Activated CD8-positive, alpha-beta memory T cell treated with anti-CD3 and anti-CD28 coated beads, Interleukin-2, amount 50 U/mL, for 48 hours (primary cell): ENCODE measurements at places on chromosomes 6 and 20.

- DNase-seq, result peak; percentile 80
Measured at GRCh38 chr20:36645998-36646397, at the start of gene SLA2. TSS of gene SLA2 (minus strand) at chr20:36646196. CDS start at chr20:36641335, 4,861 bp downstream.

- no peak for DNase-seq
Measured at GRCh38 chr6:116330511-116330910, 40.2 kb upstream of the DSE start.

- DNase-seq, result no peak
Measured at GRCh38 chr6:22546236-22546635, 23.1 kb upstream of the HDGFL1 start.

GRCh38 chr6:127952831-127953230 is 52.0 kb upstream of the THEMIS start:
- DNase-seq, result no peak

- DNase-seq, result no peak
Measured at GRCh38 chr6:156868385-156868784, 91.2 kb downstream of the ARID1B start.

GRCh38 chr6:108115598-108116058 is 41.1 kb upstream of the OSTM1 start:
- peak; percentile 62 for DNase-seq

DNA sequence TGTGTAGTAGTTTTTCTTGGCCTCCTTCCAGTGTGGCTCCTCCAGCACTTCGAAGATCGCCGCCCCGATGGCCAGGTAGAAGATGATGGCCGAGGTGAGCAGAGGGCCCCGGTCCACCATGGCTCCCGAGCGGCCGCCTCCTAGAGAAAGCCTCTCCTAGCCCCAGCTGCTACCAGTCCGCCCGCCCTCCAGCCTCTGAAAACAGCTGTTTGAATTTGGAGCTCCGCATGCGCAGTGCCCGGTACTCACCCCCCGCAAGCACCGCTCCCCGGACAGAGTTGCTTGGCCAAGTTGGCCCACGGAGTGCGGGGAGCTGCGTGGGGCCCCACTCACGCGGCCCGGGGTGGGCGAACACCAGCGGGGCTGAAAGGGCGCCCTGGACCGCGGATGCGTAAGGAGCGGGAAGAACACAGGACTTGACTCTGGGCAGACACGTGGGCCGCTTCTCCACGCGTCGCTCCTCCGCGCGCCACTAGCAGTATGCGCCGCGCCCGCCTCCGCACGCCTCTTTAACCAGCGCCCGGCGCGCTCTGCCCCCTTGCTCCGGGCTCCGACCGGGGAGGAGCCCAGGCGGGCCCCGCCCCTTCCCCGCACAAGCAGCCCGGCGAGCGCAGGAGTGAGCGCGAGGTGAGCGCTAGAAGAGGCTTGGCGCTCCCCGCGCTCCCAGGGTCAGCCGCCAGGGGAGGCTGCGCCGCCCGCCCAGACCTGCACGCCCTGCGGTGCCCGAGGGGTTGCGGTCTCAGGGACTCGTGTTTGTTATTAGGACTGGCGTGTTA is at the start of gene KCNK5:
Gene KCNK5 (minus strand): TSS at position 484 of the 776 bp plus-strand sequence. CDS start 364 bp downstream, at position 120.
- peak; percentile 92 for DNase-seq

GRCh38 chr20:51318058-51318949 is 224.2 kb downstream of the NFATC2 start:
- DNase-seq, result peak; percentile 91

DNA sequence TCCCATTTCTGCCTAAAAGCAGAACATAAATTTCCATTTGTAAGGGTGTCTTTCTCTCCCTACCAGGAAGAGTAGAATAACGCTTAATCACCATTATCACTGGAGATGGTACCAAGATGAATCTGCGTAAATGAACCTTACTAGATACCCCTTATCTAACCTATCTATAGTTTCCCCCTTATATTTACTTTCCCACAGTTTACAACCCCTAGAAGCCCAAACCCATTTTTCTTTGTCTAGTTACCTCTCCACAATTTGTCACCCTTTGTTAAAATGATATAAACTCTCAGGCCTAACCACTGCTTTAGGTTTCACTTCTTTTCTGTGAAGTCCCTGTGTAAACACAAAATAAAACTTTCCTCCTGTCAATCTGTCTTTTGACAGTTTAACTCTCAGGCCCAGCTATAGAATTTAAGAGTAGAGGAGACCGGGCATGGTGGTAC is 45.5 kb downstream of the PCNA start:
- DNase-seq, result no peak

DNA sequence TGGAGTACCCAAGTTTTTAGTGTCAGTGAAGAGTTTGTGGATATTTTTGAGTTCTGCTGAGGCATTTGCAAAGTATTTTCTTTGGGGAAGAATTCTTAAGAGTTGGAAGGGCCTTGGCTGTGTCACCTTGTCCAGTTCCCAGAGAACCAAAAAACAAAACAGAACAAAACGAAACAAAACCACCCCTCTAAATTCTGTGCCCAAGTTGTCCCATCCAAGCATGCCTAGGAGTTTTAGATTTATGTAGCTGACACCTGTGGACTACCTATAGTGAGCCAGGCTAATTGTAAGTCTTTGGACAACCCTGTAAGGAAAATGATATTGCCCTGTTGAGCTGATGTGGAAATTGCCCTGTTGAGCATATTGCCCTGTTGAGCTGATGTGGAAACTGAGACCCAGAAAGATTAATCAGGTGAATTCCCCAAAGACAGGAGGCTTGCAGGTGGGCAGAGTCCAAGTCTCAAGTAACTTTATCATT is 1.0 kb upstream of the ECI2 start:
- no peak for DNase-seq

DNA sequence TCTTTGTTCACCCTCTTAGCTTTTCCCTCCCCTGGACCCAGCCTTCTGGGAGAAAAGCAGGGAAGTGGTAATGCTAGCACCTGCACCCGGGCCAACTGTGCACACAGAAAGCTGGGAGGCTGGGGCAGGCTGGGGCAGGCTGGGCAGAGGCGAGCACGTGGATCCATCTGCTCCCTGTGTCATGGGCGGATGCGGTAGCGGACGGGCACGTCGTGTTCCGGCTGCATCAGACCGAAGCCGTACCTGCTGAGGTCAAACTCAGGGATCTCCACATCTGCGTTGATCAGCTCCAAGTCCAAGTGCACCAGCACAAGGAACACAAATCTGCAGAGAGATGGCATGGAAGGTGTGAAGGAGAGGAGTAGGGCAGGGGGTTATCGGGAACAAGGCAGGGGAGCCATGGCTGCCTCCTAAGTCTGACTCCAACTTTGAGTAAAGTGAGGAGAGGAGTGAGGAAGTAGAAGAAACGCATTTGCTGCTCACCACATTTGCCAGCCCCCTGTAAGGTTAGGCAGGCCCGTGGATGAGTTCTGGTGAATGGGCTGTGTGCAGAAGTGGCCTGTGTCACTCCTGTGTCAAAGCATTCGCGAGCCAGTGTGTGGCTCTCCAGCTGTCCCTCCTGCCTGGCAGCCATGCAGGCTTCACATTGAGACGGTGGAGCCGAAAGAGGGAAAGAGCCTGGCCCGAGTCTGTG is 25.4 kb upstream of the KCNB1 start:
- DNase-seq, result no peak

GRCh38 chr6:150723857-150724256 is 124.2 kb downstream of the PLEKHG1 start:
- no peak for DNase-seq

DNA sequence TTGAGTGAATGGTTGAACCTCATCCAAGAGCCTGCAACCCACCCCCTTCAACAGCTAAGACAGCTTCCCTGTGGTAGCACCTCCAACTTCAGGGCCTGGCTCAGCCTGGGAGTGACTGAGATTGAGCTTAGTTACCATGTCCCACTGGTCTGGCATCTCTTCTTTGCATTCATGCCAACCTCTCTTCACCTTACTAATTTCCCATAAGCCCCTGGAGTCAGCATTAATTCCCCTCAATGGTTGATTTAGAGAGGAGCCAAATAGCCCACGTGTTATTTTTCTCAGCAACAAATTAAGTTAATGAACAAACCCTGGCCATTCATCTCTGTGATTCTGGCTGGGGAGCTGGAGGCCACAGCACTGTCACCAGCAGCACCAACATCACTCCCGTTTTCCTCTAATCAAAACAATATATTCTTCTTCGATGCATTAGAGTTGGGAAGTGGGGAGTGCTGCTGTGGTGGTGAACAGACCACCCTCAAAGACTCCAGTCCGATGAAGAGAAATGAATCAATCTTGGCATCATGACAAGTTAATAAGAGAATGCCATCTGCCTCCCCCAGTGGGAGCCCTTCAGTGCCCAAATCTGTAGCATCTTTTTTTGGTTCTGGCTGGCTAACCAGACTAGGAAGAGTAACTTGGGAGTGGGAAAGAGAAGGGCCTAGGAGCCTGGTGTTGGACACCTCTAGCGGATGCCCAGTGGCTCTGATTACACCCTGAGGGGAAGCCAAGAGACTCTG is 316.9 kb upstream of the RNF24 start:
- no peak for DNase-seq

- no peak for DNase-seq
Measured at GRCh38 chr6:111534231-111534751, 51.3 kb upstream of the REV3L start.

DNA sequence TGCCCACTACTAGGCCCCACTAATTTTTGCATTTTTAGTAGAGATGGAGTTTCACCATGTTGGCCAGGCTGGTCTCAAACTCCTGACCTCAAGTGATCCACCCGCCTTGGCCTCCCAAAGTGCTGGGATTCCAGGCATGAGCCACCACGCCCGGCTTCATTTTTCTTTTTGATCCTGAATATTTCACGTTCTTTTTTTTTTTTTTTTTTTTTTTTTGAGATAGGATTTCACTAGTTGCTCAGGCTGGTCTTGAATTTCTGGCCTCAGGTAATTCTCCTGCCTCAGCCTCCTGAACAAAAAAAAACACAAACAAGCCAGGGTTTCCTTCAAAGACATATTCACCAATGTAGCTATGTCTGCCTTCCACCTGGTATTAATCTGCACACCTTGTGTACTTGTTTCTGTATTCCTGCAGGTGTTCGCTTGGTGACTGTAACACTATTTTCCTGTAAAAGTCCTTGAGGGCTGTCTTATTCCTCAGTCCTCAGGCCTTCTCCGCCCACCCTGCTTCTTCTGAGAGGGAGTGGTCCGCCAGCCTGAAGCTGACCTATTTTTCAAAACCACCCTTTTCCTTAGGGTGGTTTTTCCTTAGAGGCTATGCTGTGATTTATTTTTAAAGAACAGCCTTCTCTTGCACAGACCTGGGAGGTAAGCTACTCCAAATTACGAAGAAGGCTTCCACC is 36.1 kb upstream of the PNRC1 start:
- no peak for DNase-seq

- DNase-seq, result no peak
Measured at GRCh38 chr6:41713650-41714291, 21.6 kb downstream of the TFEB start.

- no peak for DNase-seq
Measured at GRCh38 chr6:470051-470900, 78.7 kb downstream of the IRF4 start.

DNA sequence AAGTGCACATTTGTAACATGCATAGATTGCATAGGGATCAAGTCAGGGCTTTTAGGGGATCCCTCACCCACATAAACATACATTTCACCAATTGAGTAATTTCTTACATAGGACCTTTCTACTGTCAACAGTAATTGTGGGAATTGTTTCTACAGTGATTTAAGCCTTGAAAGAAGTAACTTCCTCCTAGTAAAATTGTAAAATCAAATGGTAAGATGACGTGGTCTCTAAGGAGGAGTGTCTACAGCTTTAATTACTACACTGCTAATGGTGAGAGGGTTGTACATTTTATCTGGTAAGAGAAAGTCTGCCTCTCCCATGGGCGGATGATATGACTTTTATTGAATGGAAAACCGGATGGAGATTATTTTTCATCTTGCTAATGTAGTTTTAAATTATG is 98.0 kb downstream of the RPP40 start:
- DNase-seq, result no peak

DNA sequence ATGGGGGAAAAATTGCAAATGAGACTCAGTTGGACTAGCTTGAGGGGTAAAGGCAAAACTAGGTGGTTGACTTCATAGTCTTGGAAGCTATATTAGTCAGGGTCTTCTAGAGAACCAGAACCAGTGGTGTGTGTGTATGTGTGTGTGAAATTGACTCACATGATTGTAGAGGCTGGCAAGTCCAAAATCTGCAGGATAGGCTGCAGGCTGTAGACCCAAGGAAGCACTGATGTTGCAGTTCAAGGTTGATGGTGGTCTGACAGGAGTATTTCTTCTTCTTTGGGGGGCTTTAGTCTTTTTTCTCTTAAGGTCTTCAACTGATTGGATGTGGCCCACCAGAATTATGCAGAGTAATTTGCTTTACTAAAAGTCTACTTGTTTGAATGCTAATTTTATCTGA is 217.4 kb downstream of the MANEA start:
- no peak for DNase-seq

DNA sequence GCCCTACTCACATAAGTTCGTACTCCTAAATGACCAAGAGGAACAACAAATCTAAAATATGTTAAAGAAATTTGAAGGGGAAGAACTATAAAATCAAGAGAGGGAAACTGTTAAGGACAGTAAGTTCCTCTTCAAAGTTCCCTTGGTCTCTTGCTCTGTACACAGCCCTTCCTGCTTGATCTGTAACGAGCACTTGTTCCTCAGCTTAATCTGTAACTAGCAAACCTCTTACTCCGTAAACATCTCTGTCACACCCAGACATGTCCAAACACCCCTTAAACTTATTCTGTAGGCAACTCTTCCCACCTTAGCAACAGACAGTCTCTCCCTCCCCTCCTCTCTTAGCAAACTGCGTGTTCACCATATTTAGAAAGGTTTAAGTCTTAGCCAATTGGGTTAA is 29.9 kb downstream of the PLN start:
- DNase-seq, result no peak

GRCh38 chr6:151118461-151119123 is 121.2 kb upstream of the AKAP12 start:
- DNase-seq, result no peak

DNA sequence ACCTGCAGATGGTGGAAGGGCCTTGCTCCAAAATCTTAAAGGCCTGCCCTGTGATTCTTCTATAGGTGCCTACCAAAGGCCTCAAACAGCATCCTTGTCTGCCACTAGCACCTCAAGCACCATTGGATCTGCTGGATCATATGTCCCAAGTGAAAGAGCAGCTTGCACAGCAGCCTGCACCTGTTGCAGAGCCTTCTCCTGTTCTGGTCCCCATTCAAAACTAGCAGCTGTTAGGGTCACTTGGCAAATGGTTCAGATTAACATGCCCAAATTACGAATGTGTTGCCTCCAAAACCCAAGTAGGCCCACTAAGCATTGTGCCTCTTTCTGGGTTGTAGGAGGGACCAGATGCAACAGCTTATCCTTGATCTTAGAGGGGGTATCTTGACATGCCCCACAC is 99.6 kb upstream of the F13A1 start:
- no peak for DNase-seq

DNA sequence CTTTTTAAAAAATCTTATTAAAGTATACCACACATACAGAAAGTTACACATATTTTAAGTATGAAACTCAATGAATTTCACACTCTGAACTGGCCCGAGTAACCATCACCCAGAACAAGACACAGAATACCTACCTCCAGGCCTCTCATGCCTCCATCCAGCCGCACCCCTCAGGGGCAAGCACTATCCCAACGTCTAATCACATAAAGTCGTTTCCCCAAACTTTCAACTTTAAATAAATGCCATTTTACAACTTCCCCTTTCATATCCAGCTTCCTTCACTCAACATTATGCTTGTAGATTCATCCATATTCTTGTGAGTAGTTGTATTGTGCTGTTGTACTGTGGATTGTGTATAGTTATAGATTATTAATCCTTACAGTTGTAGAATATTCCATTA is 539.1 kb downstream of the CD83 start:
- DNase-seq, result no peak
